Iris pigment epithelial cell (primary cell): ENCODE measurements at places on chromosomes 12 and 14.

- no peak for DNase-seq
Measured at GRCh38 chr12:76622351-76622750, 62.8 kb upstream of the OSBPL8 start.

- DNase-seq: no peak
Measured at GRCh38 chr14:94407906-94408305, 19.5 kb upstream of the SERPINA1 start.

- no peak for DNase-seq
Measured at GRCh38 chr14:24674204-24674970, 40.4 kb upstream of the GZMB start.

GRCh38 chr12:115583591-115583990 lies 693.9 kb downstream of the MED13L start:
- DNase-seq: no peak

DNA sequence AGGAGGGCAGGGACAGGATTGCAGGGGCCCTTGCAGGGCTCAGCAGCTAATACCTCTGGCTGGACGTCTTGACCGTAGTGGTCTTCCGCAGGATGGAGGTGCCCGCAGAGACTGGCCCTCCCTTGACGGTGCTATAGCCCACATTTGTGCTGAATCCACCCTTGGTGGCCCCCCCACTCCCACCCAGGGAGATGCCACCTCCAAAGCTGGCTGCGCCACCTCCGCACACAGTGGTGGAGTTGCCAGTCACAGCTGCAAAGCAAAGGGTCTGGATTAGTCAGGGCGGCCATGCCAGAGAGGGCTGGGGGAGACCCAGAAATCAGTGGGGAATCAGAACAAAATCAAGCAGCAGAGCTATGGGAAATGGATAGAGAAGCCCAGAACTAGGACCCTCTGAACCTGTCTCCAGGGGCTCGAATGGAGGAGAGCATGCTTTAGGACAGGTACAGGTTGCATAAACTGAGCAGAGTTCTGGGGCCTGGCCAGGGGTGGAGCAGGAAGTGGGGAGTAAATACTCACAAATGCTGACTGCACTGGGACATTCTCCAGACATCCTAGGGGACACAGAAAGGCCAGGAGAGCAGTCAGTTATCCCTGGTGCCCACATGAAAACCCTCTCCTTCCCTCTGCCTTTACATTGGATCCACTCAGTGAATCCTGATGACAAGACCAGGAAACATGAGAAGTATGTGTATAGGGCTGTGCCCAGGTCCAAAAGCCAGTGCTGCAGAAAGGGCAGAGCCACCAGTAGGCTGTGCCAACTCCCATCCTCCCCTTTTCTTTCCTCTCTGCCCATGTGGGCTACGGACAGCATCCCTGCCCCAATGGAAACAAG lies 8.1 kb upstream of the KRT4 start:
- DNase-seq: no peak

DNA sequence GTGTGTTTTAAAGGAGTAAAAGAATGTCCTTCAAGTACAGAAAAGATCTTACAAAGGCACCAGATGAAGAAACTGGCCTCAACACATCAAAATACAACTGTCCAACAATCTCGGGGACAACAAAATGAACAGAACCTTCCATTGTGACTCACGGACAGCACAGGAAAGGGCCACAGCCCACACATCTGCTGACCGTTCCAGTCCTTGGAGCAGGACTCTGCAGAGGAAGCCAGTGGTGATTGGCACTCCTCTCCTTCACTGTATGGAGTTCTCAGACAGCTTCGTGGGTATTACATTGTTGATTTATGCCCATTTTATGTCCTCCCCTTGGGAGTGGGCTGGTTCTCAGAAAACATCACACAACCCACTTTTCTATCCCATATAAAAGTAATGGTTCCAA lies 32.5 kb upstream of the TC2N start:
- DNase-seq: no peak

GRCh38 chr12:50639721-50640120 lies 124.2 kb upstream of the ATF1 start:
- no peak for DNase-seq

GRCh38 chr14:95101736-95102679 lies 55.3 kb downstream of the DICER1 start:
- no peak for DNase-seq

DNA sequence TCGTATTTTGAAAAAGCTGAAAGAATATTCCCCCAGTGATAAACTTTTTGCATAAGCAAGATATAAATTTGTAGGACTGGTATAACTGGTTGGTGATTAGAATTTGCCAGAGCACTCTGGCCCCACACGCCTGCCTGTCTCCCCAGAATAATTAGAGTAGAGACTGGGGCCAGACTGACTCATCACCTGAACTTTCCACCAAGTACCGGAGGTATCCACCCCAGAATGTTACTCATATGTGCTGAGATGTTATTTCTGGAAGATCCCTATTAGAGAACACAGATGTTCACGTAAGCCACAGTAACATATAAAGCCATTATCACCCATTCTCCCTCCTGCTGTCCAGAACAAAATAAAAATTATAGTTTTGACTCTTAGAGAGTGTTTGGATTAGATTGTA lies 49.5 kb upstream of the PIWIL1 start:
- no peak for DNase-seq

DNA sequence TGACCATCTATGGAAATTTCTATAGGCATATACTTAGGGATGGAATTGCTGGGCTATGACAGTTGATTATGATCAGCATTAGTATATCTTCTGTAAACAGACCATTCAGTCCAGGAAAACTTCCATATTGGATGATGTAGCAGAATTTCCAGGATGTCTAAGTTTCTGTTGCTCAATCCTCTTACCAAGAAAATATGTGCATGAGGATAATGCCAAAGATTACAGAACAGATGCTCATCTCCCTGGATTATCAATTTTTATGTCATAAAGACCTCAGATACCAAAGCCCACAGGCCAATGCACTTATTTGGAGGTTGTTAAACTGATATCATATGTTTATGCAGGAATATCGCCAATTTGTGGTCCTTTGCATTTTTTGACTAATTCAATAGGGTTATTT lies 354.4 kb upstream of the FLRT2 start:
- peak; percentile 79 for DNase-seq

GRCh38 chr12:42728770-42729534 lies 139.4 kb upstream of the PRICKLE1 start:
- peak; percentile 12 for DNase-seq

- no peak for DNase-seq
Measured at GRCh38 chr12:94126067-94126466, 22.3 kb upstream of the PLXNC1 start.

GRCh38 chr12:71782017-71782416 lies 27.4 kb downstream of the RAB21 start:
- no peak for DNase-seq

- no peak for DNase-seq
Measured at GRCh38 chr14:29648045-29648444, 279.6 kb downstream of the PRKD1 start.

DNA sequence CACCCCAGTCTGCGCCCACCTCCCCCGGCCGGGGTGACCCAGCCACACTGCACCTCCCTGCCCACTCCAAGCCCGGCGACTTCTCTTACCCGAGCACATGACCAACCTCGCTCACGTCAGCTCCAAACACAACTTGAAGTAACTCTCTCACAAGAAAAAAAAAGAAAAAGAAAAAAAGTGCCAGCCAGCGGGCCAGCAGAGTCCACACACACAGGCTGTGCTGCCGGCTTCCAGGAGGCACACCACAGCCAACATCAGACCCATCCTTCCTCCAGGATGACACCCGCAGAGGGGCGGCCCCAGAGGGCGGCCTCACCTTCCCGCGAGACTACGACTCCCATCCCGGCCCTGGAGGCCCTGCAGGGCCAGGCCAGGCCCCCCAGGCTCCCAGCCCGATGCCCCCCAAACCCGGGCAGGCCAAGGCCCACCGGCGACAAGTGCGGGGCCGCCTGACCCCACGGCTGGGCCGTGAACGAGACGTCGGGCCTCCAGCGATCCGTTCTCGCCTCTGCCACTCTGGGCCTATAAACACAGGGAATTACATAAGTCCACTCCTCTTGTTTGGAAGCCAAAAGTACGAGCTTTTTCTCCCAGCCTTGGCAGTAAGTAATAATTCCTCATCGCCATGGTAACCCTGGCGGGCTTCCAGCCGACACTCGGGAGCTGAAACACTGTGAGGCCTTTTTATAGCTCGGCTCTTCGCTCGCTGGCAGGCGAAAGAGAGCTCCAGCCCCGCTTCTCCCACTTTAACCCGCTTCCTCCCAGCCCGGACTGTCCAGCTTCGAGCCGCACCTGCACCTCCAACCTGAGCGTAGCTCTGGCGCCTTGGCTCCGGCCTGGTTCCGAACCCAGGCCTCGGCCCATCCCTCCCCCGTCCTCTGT lies 49.1 kb downstream of the NCOR2 start:
- peak; percentile 99 for DNase-seq

DNA sequence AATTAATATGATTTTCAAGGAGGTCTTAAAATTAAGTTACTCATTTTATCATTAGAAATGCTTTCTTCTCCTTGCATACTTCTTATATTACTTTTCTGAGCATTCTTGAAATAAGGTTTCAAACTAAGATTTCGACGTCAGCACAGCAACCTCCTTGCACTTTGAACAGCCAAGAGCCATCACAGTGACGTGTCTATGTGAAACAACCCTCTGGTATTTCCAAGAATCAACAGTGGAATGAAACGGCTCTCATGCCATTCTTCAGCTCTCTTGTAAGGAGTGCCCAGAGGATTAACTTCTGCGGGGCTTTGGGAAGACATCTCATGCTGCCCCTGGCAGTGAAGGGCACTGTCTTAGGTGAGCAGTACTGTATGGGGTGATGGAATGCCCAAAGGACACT lies 109.2 kb downstream of the EFCAB11 start:
- DNase-seq: peak; percentile 93

DNA sequence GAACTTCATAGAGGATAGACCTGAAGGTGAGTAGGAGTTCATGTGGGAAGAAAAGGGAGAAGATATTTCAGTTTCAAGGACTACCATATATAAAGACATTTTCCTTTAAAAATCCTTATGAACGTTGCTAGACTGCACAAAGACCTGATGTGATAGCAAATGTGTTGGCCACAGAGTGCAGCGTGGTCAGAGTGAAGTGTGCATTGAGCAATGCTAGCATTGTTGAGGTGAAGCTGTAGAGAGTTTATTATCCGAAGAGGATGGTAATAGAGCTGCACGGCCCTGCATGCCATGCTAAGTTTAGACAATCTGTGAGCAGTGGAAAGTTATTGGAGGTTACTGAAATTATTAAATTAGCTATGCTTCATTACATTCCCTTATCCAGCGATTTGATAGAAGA lies 413.0 kb downstream of the CCDC91 start:
- peak; percentile 63 for DNase-seq

- no peak for DNase-seq
Measured at GRCh38 chr12:12441429-12441807, 84.5 kb downstream of the BORCS5 start.

DNA sequence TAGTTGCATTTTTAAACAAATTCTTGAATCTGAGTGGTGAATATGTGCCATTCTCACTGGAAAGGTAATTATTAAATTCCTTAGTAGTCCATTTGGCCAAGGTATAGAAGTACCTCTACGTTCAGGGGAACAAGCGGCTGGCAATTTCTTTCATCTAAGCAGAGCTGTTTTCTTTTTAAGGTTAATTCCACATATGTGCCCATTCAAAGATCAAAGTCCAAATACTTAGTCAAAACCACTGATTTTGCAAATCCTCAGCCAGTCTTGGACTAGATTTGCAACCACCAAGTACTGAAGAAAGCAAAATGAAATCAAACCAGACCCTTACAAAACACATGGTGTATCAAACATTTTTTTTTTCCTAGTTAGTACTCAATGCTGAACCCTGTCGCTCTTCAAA lies 68.7 kb upstream of the JDP2 start:
- DNase-seq: no peak
